Left lobe of liver (tissue), 2 donors: ENCODE measurements at places on chromosomes 3 and 15. TPM values are rescaled to one million over a fixed set of nuclear protein-coding genes. Genes with fewer than 3 reads are reported as not detected.
A peak's percentile ranks its signal among the peaks of the same experiment; 100 is the strongest.

The ZNF717 gene
- 7.7 TPM for total RNA-seq

The CNTN4 gene
- total RNA-seq, result 3.3 TPM

The RTP4 gene
- 1.9 TPM for total RNA-seq

The TM4SF18 gene
- 1.4 TPM for total RNA-seq

The TM4SF1 gene
- 9.6 TPM for total RNA-seq

The LRRC2 gene
- 7.4 TPM for total RNA-seq

The CYP8B1 gene
- 425 TPM for total RNA-seq

GRCh38 chr3:51391566-51392354 is 675 bp downstream of the RBM15B start:
- DNase-seq, result peak; percentile 54

DNA sequence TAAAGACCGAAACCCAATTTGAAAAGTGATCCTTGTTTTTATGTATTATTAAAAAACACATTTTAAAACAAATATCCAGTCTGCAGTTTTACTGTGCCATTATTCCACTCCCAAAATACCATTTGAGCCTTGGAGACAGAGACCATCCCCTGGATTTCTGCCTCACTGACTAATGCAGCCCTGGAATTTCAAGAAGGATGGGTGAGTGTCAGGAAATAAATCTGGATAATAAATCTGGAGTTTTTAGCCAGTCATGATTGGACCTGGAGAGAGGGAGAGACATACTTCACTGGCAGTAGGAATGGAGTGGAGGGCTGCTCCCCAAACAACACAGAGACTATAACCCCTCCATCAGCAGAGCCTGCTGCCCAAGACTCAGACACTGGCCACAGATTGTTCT is 123.3 kb downstream of the MYLK start:
- no peak for DNase-seq

- DNase-seq, result no peak
Measured at GRCh38 chr3:99319961-99320360, 318.4 kb upstream of the COL8A1 start.

DNA sequence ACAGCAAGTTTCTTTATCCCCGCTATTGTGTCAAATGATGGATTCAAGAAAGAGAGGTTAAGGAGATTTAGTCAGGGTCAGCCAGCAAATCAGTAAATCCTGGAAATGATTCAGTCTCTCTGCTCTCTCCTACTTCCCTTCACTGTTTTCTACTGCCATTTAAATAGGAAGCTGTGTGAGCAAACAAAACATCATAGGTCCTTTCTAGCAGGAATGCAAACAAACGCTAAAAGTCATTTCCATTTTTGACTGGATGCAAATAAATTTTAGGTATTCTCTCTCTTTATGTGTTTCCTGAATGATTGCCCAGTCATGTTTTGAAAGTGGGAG is 299.4 kb upstream of the RORA start:
- DNase-seq, result no peak

GRCh38 chr15:65816441-65816840 is 24.3 kb upstream of the DENND4A start:
- no peak for DNase-seq

- no peak for DNase-seq
Measured at GRCh38 chr3:159239059-159239458, 437.2 kb downstream of the MFSD1 start.

GRCh38 chr3:50205413-50206276 is 574 bp downstream of the SLC38A3 start:
- peak; percentile 95 for DNase-seq

- DNase-seq, result no peak
Measured at GRCh38 chr3:149016669-149017541, 25.6 kb downstream of the GYG1 start.

GRCh38 chr3:193780397-193780796 is 187.4 kb downstream of the OPA1 start:
- DNase-seq, result no peak

DNA sequence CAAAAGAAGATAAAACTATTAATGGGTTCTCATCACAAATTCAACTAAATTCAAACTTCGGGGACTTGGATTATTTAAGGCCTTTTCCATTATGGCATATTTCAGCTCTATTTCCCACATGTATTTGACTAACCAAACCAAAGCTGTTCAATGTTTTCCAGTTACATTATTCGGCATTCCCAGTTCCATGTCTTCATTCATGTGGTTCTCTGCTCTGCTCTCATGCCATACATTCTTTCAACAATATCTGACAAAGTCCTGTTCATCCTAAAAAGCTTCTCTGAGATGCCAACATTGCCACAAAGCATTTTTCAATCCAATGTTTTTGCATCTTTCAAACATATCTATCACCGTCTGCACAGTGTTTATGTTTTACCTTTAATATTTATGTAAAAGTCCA is 141.4 kb downstream of the GREM1 start:
- no peak for DNase-seq
